ENCODE measurements at places on chromosomes 3 and 15.

DNA sequence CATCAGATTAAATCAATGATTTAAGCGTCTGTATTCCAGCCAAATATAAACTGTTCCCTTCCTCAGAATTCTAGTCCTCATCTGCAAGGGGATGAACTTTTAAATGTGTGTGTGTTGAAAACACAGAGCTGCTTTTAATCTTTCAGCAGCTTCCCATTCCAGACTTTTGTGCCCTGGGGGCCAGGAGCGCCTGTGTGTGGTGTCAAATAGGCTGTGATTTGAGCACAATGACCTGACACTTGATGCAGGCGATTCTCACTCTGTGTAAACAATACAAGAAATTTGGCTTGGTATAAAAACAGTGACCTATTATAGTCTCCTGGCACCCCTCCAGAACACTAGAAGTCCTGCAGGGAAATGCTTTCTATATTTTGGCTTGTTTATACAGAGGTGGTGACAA, 274.6 kb upstream of the ROPN1 start:
- DNase-seq = no peak

- peak; percentile 42 for DNase-seq
These were observed 84.6 kb downstream of the SLC9A9 start for GRCh38 chr3:143763564-143764162.

GRCh38 chr3:48621461-48621869, at the start of gene TMEM89:
TSS of gene TMEM89 (minus strand) at chr3:48621769. CDS start at chr3:48621756, 13 bp downstream.
- no peak for DNase-seq

DNA sequence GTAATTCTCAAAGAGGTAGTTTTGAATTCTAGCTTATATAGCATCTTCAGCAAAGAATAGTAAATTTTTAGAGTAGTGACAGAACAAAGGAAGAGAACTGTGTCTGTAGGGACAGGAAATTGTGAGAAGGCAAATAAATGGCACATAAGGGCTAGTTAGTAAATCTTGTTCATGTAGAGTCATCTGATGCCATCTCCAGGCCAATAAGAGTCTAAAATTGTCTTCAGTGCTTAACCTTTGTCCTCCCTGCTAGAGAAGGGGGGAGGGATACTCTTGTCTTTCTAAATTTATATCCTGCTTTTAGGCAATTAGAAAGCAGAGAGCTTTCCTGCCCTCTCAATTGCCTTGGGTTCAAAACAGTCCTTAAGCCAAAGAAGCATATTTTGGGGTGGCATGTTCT, 87.0 kb upstream of the DNAJC19 start:
- DNase-seq = no peak

- DNase-seq = no peak
These were observed 28.8 kb upstream of the VILL start for GRCh38 chr3:37961622-37962431.

- DNase-seq = peak; percentile 26
These were observed 59.1 kb upstream of the FRMD4B start for GRCh38 chr3:69445024-69445423.

DNA sequence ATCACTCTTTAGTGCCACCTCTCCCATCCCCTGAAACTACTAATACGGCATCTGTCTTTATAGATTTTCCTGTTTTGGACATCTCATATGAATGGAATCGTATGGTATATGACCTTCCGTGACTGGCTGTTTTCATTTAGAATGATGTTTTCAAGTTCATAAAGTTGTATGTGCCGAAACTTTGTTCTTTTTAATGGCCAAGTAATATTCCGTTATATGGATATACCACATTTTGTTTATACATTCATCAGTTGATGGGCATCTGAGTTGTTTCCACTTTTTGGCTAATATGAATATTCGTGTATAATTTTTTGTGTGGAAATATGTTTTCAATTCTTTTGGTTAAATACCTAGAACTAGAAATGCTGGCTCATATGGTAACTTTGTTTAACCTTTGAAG, 49.5 kb downstream of the PIAS1 start:
- DNase-seq = no peak

DNA sequence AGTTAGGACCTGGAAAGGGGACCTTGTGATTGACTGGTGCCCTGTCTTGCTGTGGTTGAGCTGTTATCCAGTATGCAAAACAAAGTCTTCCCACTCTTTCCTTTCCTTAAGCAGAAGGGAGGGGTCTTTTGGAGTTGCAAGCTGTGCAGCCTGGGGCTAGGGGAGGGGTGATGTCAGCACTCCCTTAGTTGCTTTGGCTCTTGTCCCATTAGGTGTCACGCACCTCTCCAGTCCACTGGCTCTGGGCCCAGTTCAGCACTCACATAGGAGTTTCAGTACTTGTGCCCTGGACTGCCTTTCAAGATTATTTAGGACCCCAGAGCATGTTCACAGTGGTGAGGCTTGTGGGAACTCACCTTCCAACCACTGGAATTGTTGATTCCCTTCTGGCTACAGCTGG, 238.5 kb downstream of the DOCK3 start:
- no peak for DNase-seq

- no peak for DNase-seq
These were observed 38.8 kb downstream of the PYGO1 start for GRCh38 chr15:55549305-55549704.

- no peak for DNase-seq
These were observed 72.5 kb downstream of the UMPS start for GRCh38 chr3:124802702-124803101.

- peak; percentile 85 for DNase-seq
These were observed 66.4 kb upstream of the NR2E3 start for GRCh38 chr15:71743861-71744382.

DNA sequence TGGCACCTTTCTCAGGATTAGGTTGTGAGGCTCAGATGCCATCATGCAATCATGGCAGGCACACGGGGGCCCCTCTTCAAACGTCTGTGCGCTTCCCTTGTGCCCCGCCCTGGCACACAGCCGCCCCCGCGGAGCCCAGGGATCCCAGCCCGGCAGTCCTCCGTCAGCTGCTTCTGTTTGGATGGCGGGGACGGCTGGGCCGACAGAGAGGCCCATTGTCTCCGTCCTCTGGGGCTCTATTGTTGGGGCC, 849 bp upstream of the HDAC11 start:
- no peak for DNase-seq

DNA sequence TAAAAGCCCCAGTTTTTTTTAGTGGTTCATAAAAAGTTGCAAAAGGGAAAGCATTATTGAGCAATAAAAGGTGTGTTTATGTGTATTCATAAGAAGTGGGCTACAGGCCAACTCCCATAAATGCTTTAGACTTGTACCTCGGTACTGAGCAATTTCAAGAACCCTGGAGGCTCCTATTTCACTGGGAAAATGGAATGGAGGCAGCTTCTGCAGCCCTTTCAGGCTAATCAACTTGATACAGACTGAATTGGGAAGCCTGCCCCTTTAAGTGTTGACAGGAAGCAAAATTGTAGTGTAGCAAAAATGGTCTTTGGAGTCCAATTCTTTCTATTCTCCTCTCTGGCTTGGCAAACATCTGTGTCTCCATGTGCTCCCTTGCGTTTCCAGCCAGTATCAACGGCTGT, 118.8 kb downstream of the ECT2 start:
- no peak for DNase-seq

- DNase-seq = peak; percentile 34
These were observed 298.1 kb upstream of the NECTIN3 start for GRCh38 chr3:110773413-110773954.

GRCh38 chr3:47283591-47284364, 1.0 kb downstream of the KLHL18 start:
- DNase-seq = peak; percentile 42

GRCh38 chr3:151351219-151351618, 21.9 kb upstream of the P2RY13 start:
- peak; percentile 26 for DNase-seq

DNA sequence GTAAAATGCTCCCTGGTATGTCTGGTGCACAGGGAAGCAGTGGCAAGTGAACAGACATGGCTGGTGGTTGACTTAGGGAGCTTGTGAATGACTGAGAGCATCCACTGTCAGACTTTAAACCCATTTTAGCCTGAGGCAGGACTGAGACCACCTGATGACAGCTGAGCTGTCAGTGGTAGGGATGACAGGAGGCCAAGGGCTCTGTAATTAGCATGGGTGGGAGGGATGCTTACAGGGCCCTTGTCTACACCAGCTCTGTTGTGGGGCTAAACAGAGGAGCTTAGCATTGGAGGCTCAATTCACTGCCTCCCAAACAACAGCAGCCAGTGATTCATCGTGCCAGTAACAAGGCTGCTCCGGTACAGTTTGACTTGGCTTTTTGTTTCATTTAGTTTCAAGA, 169.4 kb downstream of the CHST2 start:
- DNase-seq = no peak

DNA sequence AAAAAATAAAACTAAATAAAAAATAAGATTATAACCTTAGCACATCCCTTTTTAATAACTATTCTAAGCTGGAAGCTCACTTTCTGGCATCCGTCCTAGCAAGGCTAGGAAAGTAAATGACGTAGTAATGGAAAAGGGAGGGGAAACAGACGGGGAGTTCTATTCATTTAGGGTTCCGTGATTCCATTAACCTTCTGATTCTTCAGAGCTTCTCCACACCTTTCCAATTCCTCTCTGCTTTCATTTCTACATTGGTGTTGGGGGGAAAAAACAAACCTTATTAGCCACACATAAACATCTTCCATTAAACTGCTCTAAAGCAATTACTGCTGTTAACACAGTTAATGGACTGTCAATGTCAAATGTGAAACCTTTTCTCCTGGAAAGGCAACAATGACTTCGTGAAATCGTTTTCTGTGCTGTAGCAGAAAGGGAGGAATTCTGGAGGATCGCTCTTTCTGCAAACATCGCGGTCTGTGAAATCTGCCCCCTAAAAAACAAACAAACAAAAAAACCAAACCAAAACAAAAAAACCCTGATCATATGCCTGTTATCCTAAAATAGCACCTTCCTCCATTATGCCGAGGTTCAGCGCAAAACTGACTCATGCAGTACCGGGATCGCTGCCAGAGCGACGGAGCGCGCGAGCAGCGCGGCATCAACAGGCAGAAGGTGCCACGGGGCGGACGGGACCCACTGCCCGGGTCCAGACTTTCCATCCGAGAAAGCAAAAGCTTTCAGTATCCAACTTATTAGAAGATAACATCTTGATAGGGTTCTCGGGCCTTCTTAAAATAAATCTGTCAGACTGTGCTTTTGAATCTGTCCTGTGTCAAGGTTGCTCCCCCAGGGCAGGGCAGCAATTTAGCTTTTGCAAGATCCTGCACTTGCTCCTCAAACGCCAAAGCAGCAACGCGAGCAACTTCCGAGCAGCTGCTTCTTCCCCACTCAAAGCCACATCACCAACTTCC, 156.2 kb downstream of the FGF12 start:
- DNase-seq = no peak

- DNase-seq = no peak
These were observed 33.8 kb downstream of the SLC9A9 start for GRCh38 chr3:143814443-143814889.

DNA sequence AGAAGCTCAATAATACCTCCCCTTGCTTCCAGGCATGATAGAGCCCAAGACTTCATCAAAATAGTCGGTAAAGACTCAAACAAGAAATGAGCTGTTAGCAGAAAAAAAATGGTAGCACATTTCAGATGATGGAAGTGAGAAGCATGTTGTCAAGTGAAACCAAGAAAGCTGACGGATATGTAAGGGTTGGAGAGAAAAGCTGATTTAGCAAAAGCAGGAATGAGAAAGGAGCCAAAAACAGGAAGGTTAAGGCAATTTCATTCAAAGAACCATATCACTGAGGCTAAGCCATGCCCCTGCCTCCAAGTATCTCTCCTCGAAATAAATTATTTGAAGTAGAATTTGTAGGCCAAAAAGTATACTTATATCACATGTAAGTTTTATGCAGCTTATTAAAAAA, 88.8 kb downstream of the ANO10 start:
- DNase-seq = no peak

DNA sequence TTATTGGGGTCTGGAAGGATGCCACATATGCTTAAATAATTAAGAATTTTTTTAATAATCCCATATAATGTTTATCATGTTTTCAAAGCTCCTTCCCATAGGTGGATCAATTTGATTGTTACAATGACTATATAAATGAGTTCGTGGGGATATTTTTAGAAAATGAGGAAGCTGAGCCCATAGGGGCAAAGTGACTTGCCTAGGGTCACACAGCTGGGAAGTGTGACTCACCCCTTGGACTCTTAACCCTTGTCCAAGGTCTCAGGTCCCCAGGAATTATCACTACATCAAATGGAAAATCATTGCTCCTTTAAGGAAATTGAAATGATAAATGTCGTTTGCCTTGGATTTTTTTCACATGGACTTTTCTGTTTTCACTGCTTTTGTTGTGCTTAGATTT, 161.2 kb upstream of the RGMA start:
- DNase-seq = no peak

DNA sequence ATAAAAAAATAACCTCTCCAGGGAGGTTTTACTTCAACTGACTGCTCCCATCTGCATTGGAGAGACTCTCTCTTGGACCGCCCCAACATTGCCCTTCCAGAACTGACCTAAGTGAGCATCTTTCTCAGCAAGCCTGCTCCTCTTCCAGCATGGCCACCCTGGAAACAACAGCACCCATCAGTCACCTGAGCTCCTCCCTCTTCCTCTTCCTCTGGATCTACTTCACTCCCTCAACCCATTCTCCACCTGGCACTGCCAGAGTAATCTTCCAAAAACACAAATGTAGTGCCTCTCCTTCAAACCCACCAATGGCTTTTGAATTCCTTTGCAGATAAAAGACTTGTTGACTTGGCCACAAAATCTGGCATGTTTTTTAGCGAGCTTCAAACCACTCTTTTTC, 128.8 kb upstream of the NR2F2 start:
- DNase-seq = no peak

DNA sequence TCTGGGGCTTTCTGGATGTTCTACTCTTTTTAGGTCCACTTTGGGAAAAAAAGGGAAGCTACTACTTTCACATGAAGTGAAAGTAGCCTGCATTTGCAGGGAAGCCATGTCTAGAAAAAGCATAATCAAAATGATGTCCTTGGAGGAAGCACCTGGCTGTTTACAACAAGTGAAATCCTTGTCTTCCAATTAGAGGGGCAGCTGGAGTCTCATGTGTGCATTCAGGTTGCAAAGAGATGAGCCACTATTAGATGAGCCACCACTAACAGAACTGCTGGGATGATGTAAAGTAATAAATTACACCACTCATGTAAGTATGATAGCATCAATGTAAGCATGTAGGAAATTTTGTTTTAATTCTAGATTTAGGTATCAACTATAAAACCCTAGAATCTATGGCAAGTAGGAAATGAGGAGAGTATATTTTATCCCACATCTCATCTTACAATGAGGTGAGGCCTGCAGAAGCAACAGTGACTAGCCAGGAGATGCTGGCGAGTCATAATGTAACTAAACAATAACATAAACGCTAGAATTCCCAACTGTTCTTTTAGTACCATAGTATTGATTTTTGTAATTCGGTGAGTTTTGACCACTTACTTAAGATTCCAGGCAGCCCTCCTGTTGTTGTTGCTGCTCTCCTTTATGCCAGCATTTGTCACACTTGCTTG, 75.9 kb downstream of the TMEM108 start:
- DNase-seq = no peak

DNA sequence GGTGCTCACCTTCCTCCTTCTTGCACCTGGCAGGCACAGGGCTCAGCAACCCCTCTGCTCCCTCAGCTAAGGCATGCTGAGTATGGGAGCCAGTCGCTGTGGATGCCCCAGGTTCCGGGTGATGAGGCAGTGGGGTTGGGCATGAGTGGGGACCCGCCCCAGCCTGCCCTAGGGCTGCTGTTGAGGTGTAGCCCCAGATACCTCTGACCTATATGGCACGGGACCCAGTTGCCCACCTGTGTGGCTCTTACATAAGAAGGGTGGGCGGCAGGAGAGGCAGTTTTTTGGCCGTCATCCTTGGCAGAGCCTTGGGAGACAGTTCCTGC, 21.0 kb downstream of the ACSBG1 start:
- no peak for DNase-seq

Measured in mesenchymal stem cell (in vitro differentiated cells and primary cell).